ENCODE measurements at places on chromosomes 5 and 9.

DNA sequence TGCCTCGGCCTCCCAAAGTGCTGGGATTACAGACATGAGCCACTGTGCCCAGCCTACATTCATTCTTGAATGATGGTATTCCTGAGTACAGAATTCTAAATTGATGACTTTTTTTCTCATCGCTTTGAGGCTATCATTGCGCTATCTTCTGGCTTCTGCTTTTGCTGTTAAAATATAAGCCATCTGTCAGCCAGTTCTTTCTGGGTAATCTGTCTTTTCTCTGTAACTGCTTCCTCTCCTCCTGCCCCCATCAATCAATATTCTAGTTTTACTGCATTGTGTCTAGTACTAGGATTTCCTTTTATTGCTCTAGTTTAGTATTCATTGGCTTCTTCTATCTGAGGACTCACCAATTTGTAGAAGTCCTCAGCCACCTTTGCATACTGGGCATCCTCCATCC, 89.0 kb downstream of the PLPP1 start:
- no peak for DNase-seq

GRCh38 chr9:34380511-34381315, 4.0 kb upstream of the MYORG start:
- DNase-seq = peak; percentile 63

- no peak for DNase-seq
Measured at GRCh38 chr9:112496074-112496722, 9.6 kb downstream of the KIAA1958 start.

DNA sequence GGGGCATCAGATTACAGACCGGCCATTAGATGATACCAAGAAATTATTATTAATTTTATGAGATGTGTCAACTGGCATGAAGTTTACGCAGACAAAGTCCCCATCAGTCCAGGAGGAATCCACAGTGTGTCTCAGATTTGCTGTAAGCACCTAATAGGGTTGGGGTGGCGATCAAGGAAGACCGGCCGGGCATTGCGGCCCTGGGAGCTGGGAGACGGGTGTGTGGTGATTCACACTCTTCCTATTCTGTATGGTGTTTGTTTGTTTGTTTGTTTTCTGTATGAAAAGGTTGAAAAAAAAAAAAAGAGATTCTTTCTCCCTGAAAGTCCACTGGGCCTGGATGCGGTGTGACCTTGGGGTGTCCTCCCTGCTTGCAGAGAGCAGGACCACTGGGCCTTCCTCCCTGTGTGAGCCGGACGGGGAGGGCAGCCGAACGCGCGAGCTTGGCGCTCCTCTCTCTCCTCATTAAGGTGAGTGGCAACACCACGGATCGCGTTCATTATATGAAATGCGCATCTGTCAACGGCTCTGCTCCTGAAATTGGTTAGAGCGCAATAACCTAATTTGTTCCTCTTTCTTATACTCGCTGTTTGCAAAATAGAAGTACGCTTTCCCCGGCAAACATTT, 15.1 kb downstream of the RASGEF1C start:
- DNase-seq = no peak

DNA sequence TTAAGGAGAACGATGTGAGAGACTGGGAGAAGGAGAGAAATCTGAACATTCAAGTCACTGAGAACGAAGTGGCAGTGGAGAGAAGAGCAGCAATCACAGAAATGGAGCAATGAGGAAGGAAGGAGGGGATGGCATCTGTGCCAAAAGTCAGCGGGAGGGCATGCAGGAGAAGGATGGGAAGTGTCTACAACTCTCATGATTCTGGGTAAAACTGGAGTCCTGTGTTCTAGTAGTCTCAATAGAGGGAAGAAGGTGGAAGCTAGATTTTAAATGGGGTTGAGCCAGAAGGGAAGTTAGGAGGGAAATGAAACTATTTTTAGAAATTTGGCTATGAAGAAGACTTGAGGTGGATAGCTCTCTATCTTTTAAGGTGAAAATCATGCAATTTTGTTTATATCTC, 39.1 kb upstream of the SPATA31C2 start:
- no peak for DNase-seq

- no peak for DNase-seq
Measured at GRCh38 chr5:37926732-37927131, 86.9 kb upstream of the GDNF start.

DNA sequence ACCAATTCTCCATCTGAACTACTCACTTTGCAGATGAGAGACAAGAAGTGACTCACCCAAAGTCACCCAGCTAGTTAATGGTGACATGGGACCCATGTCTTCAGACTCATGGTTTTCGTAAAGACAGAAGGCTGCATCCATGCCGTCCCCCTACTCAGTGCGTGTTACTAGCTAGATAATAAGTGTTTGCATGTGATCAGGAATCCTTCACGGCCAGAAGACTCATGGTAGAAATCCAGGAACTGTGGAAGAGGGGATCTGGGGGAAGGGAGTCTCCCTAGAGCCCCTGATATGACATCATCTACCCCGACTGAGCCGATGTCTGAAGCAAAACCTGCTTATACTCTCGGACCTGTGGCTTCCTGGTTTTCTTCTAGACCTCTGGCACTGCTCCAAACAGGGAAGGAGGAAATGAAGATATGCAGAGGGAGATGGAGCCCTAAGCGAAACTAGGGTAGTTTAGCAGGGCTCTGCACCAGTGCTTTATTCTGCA, 3.3 kb downstream of the RNF183 start:
- DNase-seq = no peak
